ENCODE measurements at places on chromosomes 13 and 19. TPM values are rescaled to one million over a fixed set of nuclear protein-coding genes. Genes with fewer than 3 reads are reported as not detected.

GRCh38 chr19:996051-996838, 4.0 kb upstream of the GRIN3B start:
- no peak for DNase-seq

DNA sequence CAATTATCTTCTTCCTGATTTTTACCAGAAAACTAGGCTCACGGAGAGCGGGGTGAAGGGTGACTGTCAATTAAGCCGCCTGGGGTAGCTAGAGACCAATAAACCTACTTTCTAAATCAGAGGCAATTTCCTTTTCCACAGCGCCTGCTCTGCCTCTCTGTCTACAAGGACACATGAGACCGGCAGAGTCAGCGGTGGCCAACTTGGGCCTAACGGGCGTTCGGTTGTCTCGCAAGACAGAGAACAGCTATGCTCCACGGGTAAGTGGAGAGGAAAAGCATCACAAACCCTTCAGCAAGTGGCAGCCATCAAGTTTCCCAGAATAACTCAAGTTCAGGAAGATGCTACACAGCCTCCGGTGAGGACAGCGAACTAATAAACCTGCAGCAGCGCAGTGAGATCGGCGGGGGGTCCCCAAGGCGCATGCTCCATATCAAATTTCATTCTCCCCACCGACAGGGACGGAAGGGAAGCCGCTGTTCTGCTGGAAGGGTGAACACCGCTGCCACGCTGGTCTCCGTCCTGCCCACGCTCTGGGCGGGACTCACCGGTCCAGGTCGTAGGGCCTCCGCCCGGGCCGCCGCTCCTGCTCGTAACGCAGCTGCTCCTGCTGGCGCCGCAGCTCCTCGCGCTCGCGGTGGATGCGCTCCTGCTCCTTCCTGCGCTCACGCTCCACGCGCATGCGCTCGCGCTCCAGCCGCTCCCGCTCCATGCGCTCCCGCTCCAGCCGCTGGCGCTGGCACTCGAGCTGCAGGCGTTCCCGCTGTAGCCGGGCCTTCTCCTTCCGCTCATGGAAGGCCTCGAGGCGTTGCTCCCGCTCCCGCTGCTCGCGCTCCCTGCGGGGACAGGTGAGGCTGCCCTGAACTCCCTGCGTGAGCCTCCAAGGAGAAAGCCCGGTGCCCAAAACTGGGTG, 25.8 kb upstream of the TINCR start:
- no peak for DNase-seq

DNA sequence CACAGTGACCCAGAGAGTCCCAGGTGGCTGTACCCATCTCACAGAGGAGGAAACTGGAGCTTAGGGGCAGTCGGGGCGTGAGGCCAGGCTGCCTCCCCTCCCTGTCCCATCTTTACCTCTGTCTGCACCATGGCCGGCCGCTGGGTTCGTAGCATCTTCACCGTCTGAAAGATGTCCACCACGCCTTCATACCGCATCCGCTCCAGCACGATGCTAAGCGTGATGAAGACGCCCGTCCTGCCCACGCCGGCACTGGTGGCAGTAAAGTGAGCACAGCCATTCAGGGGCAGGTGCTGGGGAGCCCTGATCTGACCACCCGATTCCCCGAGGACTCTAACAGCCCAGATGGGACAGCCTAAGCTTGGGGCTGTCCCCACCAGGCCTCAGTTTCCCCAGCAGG, 132.8 kb downstream of the PTPRS start:
- DNase-seq, result no peak

The CCL25 gene
- polyA plus RNA-seq, result 0.19 TPM

DNA sequence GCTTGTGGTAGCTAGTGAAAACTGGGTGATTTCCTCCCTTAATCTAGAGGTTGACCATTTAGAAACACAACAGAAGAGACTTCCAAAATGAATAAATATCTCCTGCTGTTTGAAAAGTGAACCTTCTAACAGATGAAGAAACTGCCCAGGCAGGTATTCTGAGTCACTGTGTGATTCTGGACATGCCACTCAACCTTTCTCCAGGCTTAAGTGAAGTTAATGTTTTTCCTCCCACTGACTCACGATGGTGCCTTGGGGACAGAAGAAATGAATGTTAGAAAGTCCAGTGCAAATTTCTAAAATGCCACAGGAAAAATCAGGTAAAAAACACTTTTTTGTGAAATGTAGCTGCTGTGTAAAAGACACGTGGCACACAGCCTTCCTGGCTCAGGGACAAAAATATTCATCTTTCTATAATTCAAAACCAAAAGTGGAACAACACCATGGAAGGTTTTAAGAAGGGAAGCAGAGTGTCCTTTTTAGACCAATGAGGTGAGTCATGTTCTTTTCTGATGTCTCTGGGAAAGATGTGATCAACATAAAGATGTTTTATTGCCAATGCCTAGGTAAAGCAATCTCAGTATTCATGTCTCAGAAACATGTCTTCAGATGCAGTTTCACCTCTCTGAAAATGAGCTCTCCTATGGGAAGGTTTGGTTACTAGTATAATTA, 9.1 kb downstream of the UBE2L5 start:
- no peak for DNase-seq

- DNase-seq, result no peak
These were observed 2.1 kb upstream of the GPC6 start for GRCh38 chr13:93224535-93224934.

The CYP4F8 gene
- not detected for polyA plus RNA-seq

DNA sequence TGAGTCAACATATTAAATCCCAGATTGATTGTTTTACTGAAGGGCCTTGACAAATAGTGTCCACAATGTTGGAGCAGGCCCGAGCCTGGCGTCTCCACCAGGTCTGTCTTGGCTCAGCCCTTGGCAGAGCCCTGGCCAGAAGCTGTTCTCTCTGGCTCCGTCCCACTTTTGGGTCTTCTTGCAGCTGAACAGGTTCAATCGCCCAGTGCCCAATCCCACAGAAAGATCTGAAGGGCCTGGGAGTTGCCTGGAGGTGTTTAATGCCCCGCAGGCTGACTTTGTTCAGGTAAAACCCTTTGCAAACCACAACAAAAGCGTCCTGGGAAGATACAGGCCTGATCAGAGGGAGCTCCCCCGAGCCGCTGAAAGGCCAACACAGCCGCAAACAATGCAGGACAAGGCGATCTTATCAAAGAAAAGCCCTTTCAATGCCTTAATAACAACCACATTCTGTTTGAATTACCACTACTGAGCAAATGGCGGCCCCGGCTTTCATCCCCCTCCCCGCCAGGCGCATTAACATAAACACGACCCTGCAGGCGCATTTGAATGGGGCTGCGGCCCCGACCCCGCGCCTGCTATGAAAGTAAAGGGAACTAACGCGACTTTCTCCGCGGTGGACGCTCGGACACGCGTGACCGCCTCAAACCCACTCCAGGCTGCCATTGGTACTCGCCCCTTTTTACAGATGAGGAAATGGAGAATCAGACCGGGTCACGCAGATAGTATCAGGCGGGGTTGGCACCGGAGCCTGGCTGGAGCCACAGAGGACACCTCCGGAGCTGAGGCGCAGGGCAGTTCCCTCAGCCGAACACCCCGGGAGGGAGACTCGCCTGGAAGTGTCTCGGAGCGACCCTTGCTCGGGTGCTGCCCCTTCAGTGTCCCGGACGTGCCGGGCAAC, 3.1 kb downstream of the CDX2 start:
- peak; percentile 59 for DNase-seq

DNA sequence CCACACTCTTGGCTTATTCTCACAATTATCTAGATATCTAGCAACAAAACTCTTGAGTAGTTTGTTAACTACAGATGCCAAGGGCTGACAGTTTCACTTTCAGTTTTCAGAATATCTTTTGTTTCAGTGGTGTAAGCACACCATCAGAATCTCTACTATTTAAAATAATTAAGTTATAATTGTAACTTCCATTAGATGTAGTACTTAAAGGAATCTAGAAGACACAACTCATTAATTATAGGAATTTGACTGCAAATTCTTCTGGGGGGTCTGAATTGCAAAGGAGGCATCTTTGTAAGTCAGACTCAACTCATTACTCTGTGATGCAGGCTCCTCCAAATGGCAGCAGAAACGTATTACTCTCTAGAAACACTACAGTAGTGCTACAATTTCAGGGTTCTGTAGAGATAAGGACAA, 44.9 kb upstream of the USPL1 start:
- DNase-seq, result no peak

The KLF5 gene
- 7.3 TPM for polyA plus RNA-seq

The C19orf85 gene
- polyA plus RNA-seq, result not detected

GRCh38 chr13:99545979-99546378, 44.7 kb downstream of the TM9SF2 start:
- DNase-seq, result no peak

The SHD gene
- not detected for polyA plus RNA-seq

DNA sequence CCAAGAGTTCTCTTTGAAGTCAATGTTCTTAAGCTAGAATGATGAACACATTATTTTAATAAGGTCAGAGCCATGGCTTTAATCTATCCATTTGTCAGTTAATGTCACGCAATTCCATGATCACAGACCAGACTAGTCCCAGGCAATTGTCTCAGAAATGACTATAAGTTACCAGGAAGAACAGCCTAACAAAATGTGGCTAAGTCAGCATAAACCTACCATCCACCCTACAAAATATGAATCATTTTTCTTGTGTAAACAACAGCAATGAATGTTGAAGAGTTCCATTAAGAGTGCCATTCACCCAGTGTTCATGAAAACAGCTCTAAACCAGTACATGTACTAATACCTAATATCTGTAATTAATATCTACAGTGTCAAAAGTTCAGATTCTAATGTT, 127.5 kb downstream of the KCTD12 start:
- DNase-seq, result no peak

The SYCN gene
- polyA plus RNA-seq, result 1,825 TPM

The OVOL3 gene
- polyA plus RNA-seq, result not detected

- no peak for DNase-seq
These were observed 446.7 kb upstream of the SPRY2 start for GRCh38 chr13:80787604-80788003.

- DNase-seq, result no peak
These were observed 1051.5 kb downstream of the DIAPH3 start for GRCh38 chr13:59112221-59112718.

DNA sequence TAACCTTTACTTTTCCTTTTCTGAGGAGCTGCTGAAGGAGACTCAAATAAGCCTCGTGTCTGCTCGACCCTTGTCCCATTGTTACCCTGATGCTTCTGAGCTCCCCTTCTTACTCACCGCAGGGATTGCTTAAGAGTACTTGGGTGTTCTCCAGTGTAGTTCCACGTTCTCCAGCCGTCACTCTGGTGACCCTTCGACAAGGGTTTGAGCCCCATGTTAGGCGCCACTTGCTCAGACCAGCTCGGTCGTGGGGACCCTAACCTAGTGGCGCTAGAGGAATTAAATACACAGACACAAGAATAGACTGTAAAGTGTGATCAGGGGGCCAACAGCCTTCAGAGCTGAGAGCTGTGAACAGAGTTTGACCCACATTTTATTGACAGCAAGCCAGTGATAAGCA, 10.3 kb downstream of the ZNF480 start:
- no peak for DNase-seq

- no peak for DNase-seq
These were observed 678 bp downstream of the BCAT2 start for GRCh38 chr19:48810151-48810550.

- no peak for DNase-seq
These were observed 4.3 kb upstream of the RAP2A start for GRCh38 chr13:97429681-97430081.

DNA sequence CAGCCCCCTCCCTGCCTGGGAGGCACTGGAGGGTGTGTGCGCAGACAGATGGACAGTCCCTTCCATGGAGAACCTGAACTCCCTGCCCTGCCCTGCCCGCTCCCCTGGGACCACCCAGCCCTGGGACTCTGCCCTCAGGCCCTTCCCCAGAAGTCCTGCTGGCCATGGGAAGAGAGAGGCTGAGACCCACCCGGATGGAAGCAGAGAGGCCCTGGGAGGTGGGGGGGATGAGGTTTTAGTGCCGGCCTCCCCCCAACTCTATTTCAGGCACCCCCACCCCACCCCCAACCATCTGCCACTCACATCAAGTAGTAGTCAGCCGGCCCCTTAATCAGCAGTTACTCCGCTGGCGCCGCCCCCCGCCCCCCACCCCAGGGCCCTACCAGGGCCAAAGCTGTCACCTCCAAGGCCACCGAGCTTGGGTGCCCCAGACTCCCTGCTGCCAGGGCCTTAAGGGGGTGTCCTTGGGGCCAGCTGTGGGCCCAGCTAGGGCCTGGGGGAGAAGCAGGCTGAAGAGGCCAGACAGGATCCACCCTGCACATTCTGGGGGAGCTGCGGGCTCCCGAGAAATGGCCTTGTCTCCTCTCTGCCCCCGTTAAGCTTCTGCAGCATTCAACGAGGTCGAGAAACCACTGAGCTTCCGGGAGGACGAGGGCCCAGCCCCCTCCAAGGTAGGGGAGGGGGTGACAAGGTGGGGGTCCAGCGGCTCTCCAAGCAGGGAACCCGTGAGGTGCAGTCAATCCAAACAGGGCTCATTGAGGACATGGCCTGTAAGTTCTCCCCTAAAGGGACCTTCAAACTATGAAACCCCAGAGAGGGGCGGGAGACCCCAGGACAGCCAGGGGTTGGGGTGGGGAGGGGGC, 17.4 kb downstream of the NMRK2 start:
- no peak for DNase-seq

The RXFP2 gene
- not detected for polyA plus RNA-seq

The GRIN2D gene
- 0.19 TPM for polyA plus RNA-seq

DNA sequence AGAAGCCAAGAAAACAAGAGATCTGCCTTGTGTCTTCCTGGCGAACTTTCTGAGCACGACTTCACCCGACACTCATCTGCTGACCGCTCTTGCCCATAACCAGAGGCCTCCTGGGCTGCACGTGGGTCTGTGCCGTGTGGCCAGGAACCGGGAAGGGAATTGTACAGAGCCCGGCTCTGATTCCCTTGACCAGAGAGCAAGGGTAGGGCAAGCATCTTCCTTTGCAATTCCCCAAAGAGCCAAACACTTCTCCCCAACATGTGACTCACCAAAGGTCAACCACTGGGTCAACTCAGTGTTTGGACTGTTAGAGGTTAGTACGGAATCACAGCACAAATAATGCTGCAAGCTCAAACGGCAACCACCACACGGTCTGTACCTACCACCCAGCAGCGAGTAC, 48.9 kb downstream of the KLF2 start:
- no peak for DNase-seq

The BRME1 gene
- 8.1 TPM for polyA plus RNA-seq

All from pancreas (tissue), 10 donors.